Colonic mucosa (tissue), 4 donors: ENCODE measurements at places on chromosomes 1 and 21. TPM values are rescaled to one million over a fixed set of nuclear protein-coding genes. Genes with fewer than 3 reads are reported as not detected.

The BGLAP gene
- 2.2 TPM for total RNA-seq

The SPRR2B gene
- not detected for total RNA-seq

The OR2T5 gene
- total RNA-seq = not detected

The TACSTD2 gene
- total RNA-seq = 0.52 TPM

The HAPLN2 gene
- total RNA-seq = 0.96 TPM

GRCh38 chr1:153192697-153193096 is 10.5 kb upstream of the LELP1 start:
- no peaks in the 10 kb centered on the region for H3K4me1 ChIP-seq
- DNase-seq = no peak
- no peaks in the 10 kb centered on the region for H3K36me3 ChIP-seq
- no peak overlapping the region for H3K4me3 ChIP-seq

- no peak overlapping the region for H3K27ac ChIP-seq
- H3K27me3 ChIP-seq = no peaks in the 10 kb centered on the region
- no peak overlapping the region for H3K4me3 ChIP-seq
- H3K36me3 ChIP-seq = no peaks in the 10 kb centered on the region
Observed at GRCh38 chr1:24803220-24803619, 58.0 kb downstream of the CLIC4 start.

DNA sequence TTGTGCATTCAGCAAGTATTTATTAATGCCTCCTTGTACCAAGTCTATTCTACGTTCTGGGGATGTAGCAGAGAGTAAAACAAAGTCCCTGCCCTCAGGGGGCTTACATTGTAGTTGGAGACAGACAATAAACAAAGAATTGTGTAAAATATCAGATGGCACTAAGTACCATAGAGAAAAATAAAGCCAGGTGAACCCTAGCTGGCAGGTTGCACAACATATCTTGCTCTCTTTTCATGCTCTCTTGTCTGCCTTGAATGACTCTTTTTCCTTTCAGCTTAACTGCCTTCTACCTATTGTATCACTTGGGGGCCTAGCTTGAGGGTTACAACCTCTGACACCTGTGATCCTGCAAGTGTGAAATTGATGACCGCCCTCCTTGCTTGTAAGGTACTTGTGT is 20.7 kb upstream of the FASLG start:
- no peaks in the 10 kb centered on the region for H3K27me3 ChIP-seq
- no peak overlapping the region for H3K4me3 ChIP-seq
- no peaks in the 10 kb centered on the region for H3K4me1 ChIP-seq
- no peaks in the 10 kb centered on the region for H3K36me3 ChIP-seq

GRCh38 chr1:222697203-222697602 is 15.1 kb downstream of the AIDA start:
- H3K4me1 ChIP-seq = no peaks in the 10 kb centered on the region
- H3K27ac ChIP-seq = no peak overlapping the region
- H3K4me3 ChIP-seq = no peak overlapping the region
- H3K36me3 ChIP-seq = no peaks in the 10 kb centered on the region
- DNase-seq = no peak

DNA sequence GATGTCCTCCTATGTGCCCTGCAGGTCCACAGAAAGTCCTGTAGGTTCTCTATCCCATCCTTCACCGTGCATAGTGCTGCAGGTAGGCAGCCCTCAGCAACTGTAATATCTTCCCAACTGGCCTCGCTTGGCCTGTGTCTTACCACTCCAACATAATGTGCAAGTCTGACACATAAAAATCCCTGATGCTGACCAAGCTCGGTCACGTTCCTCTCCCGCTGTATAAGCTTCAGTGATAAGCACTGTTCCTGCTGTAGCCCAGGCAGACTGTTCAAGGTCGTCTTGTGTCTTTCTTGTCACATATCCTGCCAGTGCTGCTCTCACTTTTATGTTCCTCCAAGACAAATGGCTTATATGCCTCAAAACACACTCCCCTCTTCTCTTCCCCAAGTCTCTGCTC is 19.4 kb upstream of the KCNE1 start:
- no peak for DNase-seq
- H3K27ac ChIP-seq = no peak overlapping the region
- no peaks in the 10 kb centered on the region for H3K4me1 ChIP-seq
- H3K4me3 ChIP-seq = no peak overlapping the region
- H3K27me3 ChIP-seq = no peaks in the 10 kb centered on the region

GRCh38 chr1:33180226-33180910 is 1.5 kb downstream of the TRIM62 start:
- H3K4me3 ChIP-seq = peak overlapping the region; percentile 85
- no peaks in the 10 kb centered on the region for H3K27me3 ChIP-seq
- peaks cover 4% of the 10 kb centered on the region for H3K4me1 ChIP-seq
- DNase-seq = peak; percentile 92

DNA sequence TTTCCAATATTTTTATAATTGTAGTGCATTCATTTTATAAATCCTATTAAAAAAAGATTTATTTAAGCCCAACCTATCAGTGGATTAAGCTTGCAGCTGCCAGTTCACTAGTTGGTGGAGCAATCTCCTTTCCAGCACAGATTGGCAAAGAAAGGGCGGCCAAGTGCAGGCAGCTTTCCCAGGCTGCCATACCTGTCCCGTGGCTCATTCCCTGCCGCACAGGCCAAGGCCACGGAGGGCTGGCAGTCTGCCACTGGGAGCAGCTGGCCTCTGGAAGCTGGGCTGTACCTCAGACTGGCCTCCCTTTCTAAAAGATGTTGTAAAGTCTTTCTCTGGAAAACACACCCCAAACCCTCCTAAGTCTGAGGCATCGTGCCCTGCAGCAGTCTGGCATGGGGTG is 74.2 kb downstream of the SIM2 start:
- peak; percentile 80 for DNase-seq
- no peak overlapping the region for H3K4me3 ChIP-seq
- no peaks in the 10 kb centered on the region for H3K4me1 ChIP-seq
- no peaks in the 10 kb centered on the region for H3K27me3 ChIP-seq
- no peak overlapping the region for H3K27ac ChIP-seq
- no peaks in the 10 kb centered on the region for H3K36me3 ChIP-seq

GRCh38 chr1:184915463-184916090 is 58.7 kb downstream of the NIBAN1 start:
- no peaks in the 10 kb centered on the region for H3K4me1 ChIP-seq
- no peaks in the 10 kb centered on the region for H3K27me3 ChIP-seq
- no peak for DNase-seq
- no peak overlapping the region for H3K4me3 ChIP-seq
- no peaks in the 10 kb centered on the region for H3K36me3 ChIP-seq
